ENCODE measurements at places on chromosomes 13 and 19.

GRCh38 chr13:84894749-84895148 lies 904.5 kb downstream of the SLITRK6 start:
- no peak for DNase-seq

GRCh38 chr19:49222011-49222410 lies 64.4 kb downstream of the TRPM4 start:
- DNase-seq: no peak

DNA sequence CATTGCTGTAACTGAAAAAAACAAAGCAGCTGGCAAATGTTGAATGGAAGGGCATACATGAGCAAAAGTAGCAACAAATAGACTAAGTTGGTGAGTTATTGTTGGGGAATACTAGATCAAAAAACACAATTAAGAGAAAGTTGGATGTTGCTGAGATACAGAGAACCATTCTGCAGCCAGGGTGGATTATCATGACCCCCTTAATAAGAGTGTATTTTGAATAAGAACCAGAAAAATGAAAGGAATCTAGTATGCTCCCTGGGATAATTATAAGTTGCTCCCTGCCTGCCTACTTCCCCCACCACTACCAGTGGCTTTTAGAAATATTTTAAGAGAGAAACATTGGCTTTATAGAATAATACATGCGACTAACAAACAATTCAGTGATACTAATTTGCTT lies 14.5 kb upstream of the TRPC4 start:
- no peak for DNase-seq

DNA sequence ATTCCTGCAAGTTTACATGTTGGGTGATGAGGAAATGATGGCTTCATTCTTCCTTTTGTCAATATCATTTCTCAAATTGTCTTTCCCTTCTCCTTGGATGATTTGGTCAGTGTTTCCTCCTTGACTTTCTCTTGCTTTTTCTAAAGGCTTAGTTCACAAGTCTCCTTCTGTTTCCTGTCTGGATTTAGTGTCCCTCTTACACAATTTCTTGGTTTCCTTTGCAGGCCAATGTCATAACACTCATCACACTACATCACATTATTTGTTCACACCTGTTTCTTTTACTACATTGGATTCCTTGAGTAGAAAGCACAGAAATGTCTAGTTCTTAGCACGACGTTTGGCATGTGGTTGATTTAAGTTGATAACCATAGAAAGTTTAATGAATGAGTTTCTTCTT lies 490.7 kb downstream of the TDRD3 start:
- no peak for DNase-seq

DNA sequence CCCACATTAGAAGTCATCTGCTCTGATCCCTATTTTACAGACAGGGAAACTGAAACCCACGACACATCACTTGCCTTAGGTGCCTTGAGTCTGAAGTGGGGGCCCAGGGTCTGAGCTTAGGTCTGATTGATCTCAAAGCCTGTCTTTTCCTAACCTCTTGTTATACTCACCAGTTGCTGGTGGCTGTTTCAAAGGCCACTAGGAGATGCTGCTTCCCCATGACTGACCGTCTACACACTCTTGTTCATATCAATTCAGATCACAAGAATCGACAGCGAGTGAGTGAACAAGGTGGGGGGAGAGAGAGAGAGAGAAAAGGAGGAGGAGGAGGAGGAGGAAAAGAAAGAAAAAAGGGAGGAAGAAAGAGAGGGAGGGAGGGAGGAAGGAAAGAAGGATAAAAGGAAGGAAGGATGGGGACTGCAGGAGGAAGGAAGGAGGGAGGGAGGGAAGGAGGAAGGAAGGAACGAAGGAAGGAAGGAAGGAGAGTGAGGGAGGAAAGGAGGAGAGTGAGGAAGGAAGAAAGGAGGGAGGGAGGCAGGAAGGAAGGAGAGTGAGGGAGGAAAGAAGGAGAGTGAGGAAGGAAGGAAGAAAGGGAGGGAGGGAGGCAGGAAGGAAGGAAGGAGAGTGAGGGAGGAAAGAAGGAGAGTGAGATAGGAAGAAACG lies 3.3 kb downstream of the OR10H1 start:
- no peak for DNase-seq

GRCh38 chr19:42068361-42068755 lies 1.6 kb downstream of the GRIK5 start:
- no peak for DNase-seq

Measured in NCI-H2107 (cell line).